Karpas-422 (cell line): ENCODE measurements at places on chromosomes 4 and X. TPM values are rescaled to one million over a fixed set of nuclear protein-coding genes. Genes with fewer than 3 reads are reported as not detected.

DNA sequence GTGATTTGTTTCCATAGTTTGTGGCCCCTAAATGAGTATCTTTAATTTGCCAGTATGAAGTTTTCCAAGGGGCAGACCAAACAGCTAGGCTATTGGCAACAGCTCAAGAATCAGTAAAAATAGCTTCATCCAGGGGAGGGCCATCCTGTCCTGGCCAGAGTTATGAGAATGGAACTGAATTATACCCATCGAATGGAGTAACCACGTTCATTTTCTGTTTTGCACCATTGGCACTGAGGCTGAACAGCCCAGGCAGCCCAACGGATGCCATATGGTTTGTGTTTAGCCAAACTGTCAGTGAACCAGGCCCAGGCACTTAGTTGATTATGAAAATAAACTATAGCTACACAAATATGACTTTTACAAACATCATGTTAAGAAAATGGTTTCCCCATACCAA lies 17.7 kb upstream of the ASB5 start:
- DNase-seq, result no peak

The RTL9 gene
- total RNA-seq, result 0.07 TPM in 1 of 2 replicates, not detected in the other

GRCh38 chr4:137203601-137204000 lies 328.7 kb downstream of the PCDH18 start:
- DNase-seq, result no peak

The TBC1D14 gene
- 31.7 and 35.2 TPM in 2 replicates for total RNA-seq

The GABRG1 gene
- not detected in 2 replicates for total RNA-seq

DNA sequence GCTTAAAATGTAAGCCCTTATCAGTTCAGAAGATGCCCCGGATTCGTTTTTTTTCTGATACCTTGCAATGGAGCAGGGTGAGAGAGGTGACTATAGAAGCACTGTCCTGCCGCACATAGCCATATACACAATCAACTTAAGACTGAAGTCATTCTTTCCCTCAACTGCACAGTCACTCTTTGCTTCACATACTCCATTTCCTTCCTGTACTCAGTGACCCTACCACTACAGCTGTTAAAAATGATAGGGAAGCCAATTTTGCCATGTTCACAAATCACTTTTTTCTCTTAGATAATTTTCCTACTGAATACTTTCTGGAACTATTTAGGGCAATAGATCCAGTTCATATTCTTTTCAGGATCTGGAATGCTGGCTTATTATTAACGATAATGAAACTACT lies 300.0 kb downstream of the ANK2 start:
- no peak for DNase-seq

- DNase-seq, result no peak
Observed at GRCh38 chr4:174218127-174218790, 65.2 kb downstream of the FBXO8 start.

The KDR gene
- not detected in 2 replicates for total RNA-seq

- no peak for DNase-seq
Observed at GRCh38 chr4:169506903-169507302, 105.5 kb downstream of the NEK1 start.

DNA sequence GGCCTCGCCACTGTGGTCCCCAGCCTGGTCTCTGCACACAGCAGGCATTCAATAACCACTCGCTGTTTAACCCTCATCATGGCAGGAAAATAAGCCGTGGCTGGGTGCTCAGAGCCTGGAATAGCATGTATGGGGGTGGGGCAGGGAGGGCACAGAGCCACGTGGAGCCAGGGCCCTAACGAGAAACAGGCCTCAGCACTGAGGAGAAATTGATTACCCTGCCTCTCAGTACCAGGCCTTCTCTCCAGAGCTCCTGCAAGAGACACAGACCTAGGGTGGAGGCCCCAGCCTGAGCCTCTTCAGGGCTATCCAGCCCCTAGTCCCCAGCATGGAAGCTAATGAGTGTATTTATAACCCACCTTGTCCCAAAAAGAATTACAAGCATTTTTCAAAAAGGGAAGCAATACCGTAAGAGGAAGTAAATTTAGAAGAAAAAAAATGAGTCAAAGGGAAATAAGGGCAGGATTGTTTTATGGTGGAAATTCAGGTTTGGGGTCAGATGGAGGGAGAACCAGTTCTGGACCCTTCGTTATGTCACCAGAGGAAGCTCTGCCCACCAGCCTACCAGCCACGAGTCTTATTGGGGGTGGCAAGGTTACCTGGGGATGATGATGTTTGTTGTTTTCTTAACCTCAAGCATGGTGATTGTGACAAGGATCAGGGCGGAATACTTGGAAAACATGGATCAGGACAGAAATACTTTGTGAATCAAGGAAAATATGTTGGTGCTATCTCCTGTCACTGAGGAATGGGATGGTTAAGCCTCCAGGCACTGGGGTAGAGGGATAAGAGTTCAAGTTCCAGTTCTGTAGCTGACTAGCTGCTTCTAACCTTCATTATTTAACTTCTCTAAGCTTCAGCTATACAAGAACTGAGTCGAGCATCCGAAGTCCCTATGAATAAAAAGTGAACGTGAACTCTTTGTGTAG lies 101.9 kb upstream of the RBPJ start:
- DNase-seq, result no peak

DNA sequence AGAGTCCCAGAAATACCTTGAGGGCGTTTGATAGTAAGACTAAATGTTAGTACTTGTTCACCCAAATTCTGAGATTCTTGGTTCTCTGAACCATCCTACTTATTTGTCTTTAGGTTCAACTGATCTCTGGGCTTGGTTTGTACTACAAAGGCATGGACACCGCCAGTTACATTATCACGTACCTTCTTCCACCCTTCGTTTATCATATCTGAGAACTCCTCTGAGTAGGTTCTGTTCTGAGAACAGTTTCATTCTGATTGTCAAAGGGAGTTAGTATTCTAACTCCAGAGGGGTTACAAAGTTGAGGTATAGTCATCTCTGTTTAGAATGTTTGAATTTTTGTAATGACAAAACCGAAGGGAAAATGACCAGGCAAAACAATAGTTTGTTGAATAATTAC lies 19.3 kb downstream of the ZFX start:
- peak; percentile 56 for DNase-seq

DNA sequence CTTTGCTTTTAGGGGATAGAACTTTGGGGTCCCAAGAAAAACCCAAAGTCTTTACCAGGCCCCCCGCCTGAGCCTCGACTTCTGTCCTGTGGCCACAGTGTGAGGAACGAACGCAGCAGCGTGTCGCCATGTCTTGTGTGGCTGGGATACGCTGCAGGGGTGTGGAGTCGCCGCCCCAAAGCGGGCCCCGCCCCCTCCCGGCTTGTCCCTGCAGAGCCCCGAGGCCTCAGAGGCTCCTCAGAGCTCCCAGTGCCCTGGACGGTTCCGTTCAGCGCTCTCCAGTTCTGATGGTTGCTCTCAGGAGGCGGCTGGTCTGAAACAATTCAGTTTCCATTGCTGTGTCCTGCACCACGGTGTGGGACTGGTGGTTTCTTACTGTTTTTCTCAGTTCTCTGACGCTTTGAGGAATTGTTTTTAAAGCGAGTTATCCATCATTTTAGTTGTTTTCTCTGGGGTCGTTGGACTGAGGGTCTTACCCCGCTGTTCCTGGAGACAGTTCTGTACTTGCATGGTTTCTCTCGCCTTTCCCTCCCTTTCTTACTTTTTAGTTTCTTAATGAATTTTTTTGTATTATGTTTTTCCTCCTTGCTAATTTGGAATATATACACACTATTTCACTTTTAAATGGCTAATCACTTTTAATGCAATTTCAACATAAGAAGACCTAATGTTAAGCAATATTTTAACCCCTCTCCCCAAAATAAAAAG lies 1.6 kb upstream of the IDUA start:
- no peak for DNase-seq

The SRPX2 gene
- total RNA-seq, result not detected in 2 replicates

DNA sequence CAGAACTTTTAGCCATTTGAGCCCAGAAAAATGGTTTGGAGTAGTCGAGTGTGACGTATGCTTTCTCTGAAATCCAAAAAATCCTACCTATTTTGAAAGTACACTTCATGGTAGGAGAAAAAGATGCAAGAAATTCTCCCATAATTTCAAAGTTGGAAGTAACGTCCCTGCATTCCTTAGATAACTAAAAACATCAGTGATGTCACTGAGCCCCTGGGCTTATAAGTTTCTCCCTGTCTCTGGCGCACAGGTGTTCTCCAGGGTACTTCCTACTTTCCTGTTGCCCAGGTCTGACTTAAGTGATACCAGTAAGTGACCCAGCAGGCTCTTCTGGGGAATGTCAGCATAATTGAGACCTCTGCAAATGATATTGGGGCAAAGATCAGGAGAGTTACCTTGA lies 90.5 kb upstream of the WDR1 start:
- DNase-seq, result no peak

- no peak for DNase-seq
Observed at GRCh38 chrX:31333165-31333831, 261.5 kb upstream of the FTHL17 start.

The GALNTL6 gene
- not detected in 2 replicates for total RNA-seq

The P2RY10 gene
- 0.51 and 1.3 TPM in 2 replicates for total RNA-seq

The FAM184B gene
- total RNA-seq, result not detected in 2 replicates

DNA sequence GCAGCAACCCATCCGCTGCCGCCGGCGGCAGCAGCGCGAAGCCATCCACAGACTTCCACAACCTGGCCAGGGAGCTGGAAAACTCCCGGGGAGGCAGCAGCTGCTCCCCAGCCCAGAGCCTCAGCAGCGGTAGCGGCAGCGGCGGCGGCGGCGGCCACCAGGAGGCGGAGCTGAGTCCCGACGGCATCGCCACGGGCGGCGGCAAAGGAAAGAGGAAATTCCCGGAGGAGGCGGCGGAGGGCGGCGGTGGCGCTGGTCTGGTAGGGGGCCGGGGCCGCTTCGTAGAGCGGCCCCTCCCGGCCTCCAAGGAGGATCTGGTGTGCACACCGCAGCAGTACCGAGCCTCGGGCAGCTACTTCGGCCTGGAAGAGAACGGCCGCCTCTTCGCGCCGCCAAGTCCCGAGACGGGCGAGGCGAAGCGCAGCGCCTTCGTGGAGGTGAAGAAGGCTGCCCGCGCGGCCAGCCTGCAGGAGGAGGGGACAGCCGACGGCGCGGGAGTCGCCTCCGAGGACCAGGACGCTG lies 4.9 kb downstream of the PRDM8 start:
- no peak for DNase-seq

- DNase-seq, result no peak
Observed at GRCh38 chr4:66820681-66821080, 724.6 kb downstream of the CENPC start.

- peak; percentile 44 for DNase-seq
Observed at GRCh38 chr4:168877511-168878491, 132.3 kb downstream of the CBR4 start.

- no peak for DNase-seq
Observed at GRCh38 chr4:3481113-3481531, 18.0 kb downstream of the DOK7 start.

The TRAPPC11 gene
- total RNA-seq, result 32.5 and 34.5 TPM in 2 replicates

- no peak for DNase-seq
Observed at GRCh38 chrX:40473460-40474204, 107.1 kb upstream of the ATP6AP2 start.

- DNase-seq, result no peak
Observed at GRCh38 chr4:186172546-186172945, 18.8 kb upstream of the CYP4V2 start.

DNA sequence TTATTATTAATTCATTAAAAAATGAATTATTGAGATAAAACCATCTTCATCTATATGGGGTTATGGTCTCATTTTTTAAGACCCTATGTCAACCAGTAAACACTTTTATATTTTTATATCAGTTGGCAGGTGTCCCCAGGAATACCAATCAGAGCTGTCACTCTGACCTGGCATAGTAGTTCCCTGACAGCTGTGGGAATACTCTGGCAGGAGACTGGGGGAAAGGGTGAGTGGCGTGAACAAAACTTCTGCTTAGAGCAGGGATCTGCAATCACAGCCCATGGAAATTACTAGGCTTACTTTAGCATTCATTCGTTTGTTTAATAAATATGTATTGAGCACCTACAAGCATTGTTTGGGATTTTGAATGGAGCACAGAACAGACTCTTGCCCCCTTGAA lies 254.1 kb upstream of the KLF3 start:
- DNase-seq, result no peak

GRCh38 chr4:181757910-181758660 lies 485.1 kb upstream of the TENM3 start:
- no peak for DNase-seq

GRCh38 chrX:44947995-44948394 lies 75.0 kb downstream of the KDM6A start:
- DNase-seq, result no peak

DNA sequence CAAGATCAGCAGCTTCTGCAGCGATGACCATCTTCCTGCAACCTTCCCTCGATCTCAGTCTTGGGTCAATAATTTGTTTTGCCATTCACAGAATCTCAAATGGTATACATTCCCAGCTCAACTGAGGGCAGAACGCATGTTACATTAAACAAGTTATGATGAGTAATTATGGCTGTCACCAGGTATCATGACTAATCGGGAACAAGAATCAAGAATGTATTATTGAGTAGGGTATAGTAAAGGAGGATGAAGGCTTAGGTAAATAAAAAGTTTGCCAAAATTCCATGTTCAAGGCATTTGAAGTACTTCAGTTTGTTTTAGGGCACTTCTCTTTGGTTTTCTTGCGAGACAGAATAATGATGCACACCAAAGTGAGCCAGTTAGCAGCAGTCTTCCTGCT lies 194.1 kb downstream of the SH2D1A start:
- DNase-seq, result no peak
